ENCODE measurements at places on chromosomes 4 and X. TPM values are rescaled to one million over a fixed set of nuclear protein-coding genes. Genes with fewer than 3 reads are reported as not detected.

GRCh38 chr4:124640022-124640730, 72.4 kb downstream of the ANKRD50 start:
- DNase-seq: no peak

DNA sequence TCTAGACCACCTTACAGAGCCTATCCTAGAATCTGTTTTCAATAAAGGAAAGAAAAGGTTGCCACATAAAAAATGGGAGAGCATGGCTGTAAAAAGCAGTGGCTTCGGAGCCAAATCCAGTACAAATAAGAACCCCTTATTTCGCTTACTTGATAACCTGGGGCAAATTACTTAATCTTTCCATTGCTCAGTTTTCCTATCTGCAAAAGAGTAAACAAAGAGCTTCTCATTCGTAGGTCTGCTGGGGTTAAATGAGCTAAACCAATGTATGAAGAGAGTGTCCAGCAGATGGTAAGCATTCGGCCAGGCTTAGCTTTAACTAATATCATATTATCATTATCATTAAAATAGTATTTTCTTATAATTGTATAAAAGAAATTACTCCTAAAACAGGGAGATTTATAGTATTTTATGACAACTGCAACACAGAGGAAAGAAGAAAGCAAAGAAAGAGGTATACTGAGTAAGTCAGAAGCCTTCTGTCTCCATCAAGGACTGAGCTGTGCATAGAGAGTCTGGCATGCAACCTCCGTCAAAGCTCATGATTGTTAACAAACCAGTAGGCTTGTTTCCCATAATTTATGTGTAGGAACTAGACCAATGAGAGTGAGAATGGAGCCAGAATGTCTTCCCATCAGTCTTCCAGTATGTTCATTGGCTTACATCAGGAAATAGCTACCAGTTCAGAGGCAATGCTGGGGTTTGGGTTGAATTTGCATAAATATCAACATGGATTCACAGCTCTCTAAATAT, 364.9 kb downstream of the UNC5C start:
- DNase-seq: no peak

DNA sequence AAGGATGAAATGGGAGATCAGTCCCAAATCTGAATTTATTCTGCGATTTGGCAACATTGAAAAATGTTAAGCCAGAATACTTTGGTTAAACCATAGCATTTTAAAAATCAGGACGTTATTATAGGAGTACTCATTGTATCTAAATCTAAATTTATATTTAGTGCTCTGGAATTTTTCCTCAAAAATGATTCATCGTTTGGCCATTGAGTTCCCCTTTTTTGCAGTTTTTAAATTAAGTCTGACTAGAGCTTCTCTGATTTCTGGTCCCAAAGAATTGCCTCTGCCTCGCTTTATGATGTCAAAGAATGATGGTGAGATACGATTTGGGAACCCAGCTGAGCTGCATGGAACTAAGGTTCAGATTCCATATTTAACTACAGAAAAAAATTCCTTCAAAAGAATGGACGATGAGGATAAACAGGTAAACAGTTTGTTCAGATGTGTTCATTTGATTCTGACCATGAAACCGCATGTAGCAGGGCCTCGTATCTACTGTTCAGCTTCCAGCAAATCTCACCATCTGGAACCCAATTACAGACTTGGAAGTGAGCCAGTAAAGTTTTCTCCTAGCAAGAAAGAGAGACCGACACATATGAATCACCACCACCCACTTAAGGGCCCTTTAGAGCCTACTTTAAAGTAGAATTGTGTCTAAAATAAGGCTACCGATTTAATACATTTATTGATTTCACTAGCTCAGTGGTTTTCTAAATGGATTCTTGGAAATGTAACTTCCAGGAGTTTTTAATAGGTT, 75.6 kb downstream of the REPS2 start:
- no peak for DNase-seq

DNA sequence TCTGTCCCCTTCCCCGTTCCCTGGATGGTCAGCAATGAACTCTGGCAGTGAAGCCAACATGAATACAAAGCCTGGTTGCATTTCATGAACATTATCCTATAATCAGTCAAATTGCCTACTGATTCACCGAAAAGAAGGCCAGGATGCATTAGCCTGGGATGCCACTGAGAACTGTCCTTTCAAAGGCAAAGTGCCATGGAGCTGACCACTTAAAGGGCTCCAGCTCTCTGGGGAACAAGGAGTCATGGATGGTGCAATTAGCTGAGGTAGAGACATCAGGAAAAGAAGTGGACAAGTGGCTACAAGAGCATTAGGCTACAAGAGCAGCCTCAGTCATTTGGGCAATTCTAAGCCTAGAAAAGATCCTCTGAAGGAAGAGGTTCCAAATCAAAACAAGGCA, 69.0 kb downstream of the PARM1 start:
- no peak for DNase-seq

GRCh38 chr4:67744561-67745283, 9.5 kb downstream of the GNRHR start:
- DNase-seq: no peak

Gene TCEAL7
- polyA plus RNA-seq: 31.4 TPM

Gene ZNF711
- 85.0 TPM for polyA plus RNA-seq

Gene CT55
- polyA plus RNA-seq: 0.13 TPM
